ENCODE measurements at places on chromosomes 16 and 17.

- DNase-seq, result no peak
Measured at GRCh38 chr16:10678655-10679054, 16.1 kb downstream of the TEKT5 start.

DNA sequence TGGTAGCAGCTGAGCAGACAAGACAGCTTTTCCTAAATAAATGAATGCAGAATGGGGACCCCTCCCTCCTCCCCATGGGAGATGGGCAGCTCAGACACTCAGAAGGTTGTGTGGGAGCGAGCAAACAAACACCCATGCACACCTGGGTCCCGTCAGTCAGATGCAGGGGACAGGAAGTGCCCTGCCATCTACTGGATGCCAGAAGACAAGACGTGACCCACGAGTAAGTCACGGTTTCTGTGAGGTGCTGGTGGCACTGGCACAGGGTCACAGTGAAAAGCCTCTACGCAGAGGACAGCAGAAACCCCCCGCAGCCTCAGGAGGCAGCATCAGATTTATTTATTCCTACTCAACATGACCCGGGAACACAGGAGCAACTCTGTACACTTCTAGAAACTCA, 8.4 kb downstream of the HBQ1 start:
- no peak for DNase-seq

GRCh38 chr16:3487521-3488410, 7.5 kb downstream of the C16orf90 start:
- DNase-seq, result no peak

DNA sequence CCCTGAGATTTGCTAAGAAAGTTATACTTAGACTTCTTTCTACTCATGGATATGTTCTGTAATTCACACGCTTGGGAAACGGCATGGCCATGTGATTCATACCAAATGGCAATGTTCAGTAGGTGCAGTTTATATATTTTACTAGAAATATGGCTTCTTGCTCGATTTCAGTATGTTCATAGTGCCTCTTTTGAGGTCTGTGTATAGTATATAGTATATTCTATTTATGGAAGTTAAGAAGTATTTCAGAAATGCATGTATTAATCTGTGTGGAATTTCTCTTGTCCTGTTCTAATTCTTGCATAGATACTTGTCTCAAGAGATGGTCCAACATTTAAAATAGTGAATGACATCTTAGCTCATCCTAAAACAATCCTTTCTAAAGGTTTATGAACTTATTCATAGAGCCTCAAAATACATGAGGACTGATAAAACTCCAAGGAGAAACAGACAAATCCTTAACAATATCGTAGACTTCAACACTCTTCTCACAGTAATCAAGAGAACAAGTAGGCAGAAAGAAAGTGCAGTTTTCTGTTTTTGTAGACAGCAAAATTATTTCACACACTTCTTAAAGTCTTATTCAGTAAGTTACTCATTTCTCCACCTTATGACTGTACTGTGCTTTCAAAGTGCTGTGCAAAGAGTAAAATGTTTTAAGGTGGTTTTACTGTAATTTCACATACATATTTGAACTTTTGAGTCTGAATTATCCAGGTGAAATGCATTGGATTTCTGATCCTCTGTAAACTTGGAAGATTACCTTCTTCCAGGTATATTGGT, 11.1 kb downstream of the BPTF start:
- no peak for DNase-seq

DNA sequence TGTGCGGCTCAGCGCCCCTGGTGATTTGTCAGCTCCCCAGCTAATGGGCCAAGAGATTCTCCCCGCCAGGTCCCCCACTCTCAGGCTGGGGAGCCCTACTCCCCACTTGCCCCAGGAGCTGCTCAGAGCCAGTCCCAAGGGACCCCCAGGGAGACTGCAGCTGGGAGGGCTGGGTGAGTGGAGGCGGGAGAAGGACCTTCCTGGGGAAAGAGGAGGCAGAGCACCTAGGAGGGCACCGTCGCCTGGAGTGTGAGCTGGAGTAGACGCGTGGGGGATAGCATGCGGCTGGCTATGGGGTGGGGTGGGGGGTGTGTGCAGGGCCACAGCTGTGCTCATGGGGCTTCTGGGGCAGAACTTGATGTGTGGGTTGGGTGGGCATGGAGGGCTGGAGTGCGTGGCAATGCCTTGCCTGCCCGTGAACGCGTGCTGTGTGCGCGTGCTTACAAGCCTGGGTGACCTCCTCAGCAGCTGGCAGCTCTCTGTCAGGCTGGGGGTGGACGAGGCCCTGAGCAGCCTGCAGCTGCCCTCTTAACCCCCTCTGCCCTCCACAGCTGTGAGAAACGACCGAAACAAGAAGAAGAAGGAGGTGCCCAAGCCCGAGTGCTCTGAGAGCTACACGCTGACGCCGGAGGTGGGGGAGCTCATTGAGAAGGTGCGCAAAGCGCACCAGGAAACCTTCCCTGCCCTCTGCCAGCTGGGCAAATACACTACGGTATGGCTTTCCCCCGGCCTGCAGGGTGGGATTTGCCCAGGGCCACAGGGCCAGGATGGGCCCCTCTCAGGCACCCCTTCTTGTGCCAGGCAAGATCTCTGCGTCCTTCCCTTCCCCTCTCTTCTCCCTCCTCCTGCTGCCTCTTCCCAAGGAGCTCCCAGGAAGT, 12.9 kb downstream of the GJD3 start:
- DNase-seq, result no peak

- no peak for DNase-seq
Measured at GRCh38 chr17:15462976-15463772, 4.2 kb downstream of the CDRT4 start.

- no peak for DNase-seq
Measured at GRCh38 chr17:10115536-10115932, 82.9 kb downstream of the GAS7 start.

DNA sequence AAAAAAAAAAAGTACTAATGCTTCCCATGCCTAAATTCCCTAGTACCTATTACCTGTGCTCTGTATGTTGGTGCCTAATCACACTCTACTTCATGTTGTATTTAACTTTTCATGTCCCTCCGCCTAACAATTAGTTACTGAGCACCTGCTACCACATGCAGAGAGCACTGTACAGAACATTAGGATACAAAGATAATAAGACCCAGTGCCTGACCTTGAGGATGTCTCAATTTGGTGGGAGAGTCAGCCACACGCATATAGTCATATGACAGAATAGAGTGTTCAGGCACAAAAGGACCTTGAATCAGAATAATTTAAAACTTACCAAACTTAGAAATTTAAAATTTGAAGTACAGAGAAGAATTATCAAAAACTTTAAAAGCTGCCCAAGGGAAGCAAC, 42.1 kb downstream of the USP31 start:
- DNase-seq, result no peak

DNA sequence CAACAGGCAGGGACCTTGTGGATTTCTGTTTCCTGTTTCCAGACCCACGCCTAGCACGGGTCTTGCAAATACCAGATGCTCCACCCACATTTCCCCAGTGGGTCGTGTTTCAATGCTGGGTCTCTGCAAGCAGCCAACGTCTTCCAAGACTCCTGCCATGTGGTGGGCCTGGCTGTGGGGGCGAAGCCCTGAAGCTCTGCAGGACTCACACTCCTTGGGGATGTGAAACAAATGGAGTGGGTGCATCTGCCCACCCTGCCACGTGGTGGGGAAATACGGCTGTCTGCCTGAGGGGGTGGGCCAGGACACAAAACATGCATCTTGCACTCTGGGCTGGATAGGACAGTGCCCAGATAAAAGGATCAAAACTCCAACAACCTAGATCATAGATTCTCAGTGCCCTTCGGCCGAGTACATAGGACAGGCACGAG, 32.6 kb downstream of the FA2H start:
- no peak for DNase-seq

DNA sequence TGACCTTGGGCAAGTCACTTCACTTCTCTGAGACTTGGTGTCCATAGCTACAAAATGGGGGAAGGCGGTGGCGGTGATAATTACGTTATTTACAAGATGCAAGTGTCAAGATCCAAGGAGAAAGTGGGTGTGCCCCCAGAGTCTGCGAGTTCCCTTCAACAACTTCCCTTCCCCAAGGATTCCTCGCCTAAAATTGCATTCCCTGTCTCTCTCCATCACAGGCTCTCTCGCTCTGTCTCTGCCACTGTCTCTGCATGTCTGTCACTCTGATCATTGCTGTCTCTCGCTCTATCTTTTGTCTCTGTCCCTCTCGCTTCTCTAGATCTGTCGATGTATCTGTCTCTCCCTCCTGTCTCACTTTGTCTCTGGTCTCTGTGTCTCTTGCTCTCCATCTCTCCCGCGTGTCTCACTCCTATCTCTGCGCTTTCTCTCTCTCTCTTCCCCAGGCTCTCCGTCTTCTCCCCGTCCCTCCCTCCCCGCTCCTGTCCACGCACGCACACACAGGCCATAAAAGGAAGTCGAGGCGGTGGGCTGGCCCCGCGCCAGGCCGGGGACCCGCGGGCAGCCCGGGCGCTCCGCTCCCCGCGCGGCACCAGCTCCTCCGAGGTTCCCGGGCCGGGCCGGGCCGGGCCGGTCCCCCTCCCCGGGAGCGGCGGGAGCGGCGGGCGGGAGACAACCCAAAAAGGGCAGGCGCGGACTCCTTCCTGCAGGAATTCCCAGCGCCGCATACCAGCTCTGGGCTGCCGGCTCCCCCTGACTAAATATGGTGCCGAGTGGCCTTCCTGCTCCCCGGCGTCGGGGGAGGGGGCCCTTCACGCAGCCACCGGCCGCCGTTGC, 1.1 kb upstream of the MYH11 start:
- DNase-seq, result no peak

All from stimulated activated CD8-positive, alpha-beta memory T cell treated with anti-CD3 and anti-CD28 coated beads, Interleukin-7, amount 100 ng/mL, for 24 hours (primary cell).